ENCODE measurements at places on chromosomes 12 and 14. TPM values are rescaled to one million over a fixed set of nuclear protein-coding genes. Genes with fewer than 3 reads are reported as not detected.

- DNase-seq, result no peak
Measured at GRCh38 chr14:65070471-65070976, 31.8 kb downstream of the MAX start.

GRCh38 chr12:84922693-84923092 lies 10.1 kb upstream of the SLC6A15 start:
- DNase-seq, result peak; percentile 20

- DNase-seq, result peak; percentile 49
Measured at GRCh38 chr14:69921052-69921451, 41.8 kb downstream of the SMOC1 start.

GRCh38 chr12:52903855-52904508 lies 894 bp downstream of the KRT8 start:
- DNase-seq, result no peak

BDKRB2 gene
- total RNA-seq, result 7.4 TPM

DNA sequence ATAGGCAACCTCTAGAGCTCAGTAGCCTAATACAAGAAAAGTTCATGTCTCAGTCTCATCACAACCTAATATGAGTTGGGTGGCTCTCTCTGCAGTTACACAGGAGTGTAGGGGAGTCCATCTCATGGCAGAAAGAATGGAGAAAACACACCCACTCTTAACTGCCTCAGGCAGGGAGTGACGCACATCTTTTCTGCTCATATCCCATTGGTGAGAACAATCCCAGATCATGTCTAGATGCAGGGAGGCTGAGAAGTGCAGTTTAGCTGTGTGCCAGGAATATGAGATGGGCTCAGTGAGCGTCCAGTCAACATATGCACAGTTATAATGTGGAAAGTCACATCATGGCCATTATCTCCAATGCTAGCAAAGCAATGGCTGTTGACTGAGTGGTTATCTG lies 59.3 kb upstream of the KCNA5 start:
- no peak for DNase-seq

GRCh38 chr12:64744422-64745258 lies 14.6 kb downstream of the GNS start:
- DNase-seq, result peak; percentile 41

DNA sequence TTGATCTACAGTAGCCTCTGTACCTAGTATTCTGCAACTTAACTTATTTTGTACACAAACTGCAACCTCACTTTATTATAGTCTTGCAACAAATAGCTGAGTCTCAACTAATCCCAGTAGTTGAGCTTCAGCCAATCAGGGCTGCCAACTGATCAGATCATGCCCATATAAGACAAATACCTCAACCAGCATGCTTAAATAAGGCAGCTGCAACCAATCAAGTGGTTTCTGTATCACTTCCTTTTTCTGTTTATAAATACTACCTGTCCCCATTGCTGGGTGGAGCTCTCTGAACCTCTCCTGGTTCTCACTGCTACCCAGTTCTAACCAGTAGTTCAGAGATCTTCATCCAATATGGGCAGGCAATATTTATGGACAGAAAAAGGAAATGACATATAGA lies 248.5 kb upstream of the FBXO33 start:
- no peak for DNase-seq

DNA sequence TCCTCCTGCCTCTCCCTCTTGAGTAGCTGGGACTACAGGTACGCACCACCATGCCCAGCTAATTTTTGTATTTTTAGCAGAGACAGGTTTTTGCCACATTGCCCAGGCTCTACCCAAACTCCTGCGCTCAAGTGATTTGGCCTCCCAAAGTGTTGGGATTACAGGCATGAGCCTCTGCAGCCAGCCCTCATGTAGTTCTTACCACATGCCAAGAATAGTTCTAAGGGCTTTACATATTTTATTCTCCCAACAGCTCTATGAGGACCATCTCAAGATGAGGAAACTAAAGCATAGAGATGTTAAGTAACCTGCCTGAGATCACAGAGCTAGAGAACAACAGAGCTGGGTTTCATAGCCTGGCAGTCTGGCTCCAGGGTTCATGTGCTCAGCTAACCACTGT lies 37.9 kb upstream of the ALDH2 start:
- DNase-seq, result no peak

DNA sequence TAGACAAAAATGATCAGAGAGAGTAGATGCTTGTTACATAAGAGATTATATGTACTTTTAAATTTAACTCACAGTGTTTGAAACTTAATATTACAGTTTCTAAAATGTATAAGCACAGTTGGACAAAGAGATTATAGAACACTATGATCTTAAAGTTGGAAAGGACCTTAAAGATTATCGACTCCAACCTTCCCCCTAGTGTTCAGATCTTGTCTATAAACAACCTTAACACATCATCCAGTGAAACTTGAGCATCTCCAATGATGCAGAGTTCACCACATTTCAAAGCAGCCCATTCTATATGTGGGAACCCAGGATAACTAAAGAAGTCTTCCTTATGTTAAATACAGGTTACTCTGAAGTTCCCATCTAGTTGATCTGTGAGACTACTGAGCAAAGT lies 480.8 kb downstream of the RMST start:
- no peak for DNase-seq

GRCh38 chr12:130344529-130344928 lies 6.8 kb downstream of the PIWIL1 start:
- no peak for DNase-seq

- no peak for DNase-seq
Measured at GRCh38 chr14:20350282-20350681, 6.8 kb downstream of the PARP2 start.

DNA sequence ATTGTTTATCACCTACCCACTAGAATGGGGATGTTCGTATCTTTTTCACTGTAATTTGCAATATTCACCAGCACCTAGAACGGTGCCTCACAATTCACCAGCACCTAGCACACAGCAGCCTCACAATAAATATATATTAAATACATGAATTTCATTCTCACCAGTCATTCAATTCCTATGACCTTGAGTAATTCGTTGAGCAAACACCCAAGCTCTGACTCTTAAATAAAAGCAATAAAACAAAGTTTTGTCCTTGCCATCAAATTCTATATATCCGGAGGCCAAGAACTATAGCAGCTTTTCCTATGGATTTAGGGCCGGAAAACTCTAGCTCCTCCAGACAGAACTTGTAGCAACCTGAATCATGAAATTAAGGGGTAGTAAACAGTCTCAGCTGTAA lies 981 bp downstream of the VTI1B start:
- peak; percentile 6 for DNase-seq

DNA sequence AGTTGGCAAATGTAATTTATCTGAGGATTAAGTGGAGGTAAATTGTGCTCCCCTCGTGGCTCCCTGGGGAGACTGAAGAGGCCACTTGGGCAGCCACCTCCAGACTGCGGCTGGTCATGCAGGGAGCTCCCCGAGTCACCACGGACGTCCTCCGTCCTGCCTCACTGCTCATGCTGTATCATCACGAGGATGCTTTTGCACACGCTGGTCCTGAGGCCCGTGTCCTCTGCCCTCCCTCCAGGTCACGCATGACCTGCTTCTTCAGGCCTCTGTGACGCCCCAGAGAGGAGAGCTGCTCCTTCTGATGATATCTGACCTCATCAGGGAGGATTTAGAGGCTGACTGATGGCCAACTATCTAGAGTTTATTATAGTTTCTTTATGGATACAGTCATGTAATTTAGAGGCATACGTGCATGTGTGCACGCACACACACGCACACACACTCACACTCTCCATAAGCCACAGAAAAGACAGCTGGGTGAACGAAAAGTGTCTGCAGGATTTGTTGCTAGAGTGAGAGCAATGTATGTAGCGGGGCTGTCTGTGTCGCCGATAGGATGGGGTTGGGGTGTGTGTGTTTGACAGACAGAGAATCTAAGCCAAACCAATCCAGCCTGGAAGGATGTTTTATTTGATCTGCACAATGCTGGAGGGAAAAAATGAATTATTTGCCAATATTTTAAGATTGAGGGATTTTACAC lies 160.0 kb downstream of the ADGRD1 start:
- no peak for DNase-seq

A2M gene
- total RNA-seq, result 0.54 TPM

TPH2 gene
- not detected for total RNA-seq

ADCY4 gene
- total RNA-seq, result 6.3 TPM
